T-helper 1 cell (primary cell): ENCODE measurements at places on chromosomes 6 and 20.

DNA sequence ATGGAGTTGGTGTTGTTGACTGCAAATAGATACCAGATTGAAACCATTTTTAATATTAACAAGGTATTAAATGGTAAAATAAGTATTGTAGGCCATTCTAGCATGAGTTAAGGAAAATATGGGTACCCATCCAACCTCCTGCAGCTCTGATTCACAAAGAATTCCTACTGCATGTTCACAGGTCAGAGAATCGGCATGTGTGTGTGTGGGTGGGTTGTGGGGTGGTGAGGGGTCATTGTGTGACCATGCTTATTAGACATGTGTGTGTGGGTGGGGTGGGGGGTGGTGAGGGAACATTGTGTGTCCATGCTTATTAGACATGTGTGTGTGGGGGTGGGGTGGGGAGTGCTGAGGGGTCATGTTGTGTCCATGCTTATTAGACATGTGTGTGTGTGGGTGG lies 3.2 kb downstream of the IYD start:
- no peak for DNase-seq

- no peak for DNase-seq
These were observed 238.7 kb downstream of the BMP7 start for GRCh38 chr20:57027777-57028176.

- DNase-seq, result no peak
These were observed 451.4 kb downstream of the NKAIN2 start for GRCh38 chr6:124254941-124255685.

GRCh38 chr6:156109713-156110112 lies 654.1 kb upstream of the NOX3 start:
- DNase-seq, result no peak

DNA sequence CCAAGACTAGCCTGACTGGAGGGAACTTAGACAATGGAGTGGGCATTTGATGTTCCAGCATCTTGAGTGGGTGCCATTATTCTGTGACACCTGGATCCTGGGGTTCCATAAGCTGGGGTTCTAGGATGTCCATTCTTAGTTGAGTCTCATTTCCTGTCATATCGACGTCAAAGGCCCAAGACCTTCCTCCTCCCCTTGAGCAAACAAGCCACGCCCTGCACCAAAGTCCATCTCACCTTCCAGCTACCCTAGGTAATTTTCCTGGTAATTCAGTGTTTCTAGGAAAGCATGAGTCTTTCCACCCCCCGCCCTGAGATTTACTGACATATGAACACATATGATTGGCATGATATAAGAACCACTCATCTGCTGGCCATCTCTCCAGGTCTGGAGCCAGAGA lies at the start of gene TRIM40:
TSS of gene TRIM40 (plus strand) at position 384 of the 400 bp plus-strand sequence. CDS start 897 bp downstream, outside the sequence.
- DNase-seq, result no peak

- DNase-seq, result no peak
These were observed 4.2 kb upstream of the GCNT2 start for GRCh38 chr6:10516953-10517352.

DNA sequence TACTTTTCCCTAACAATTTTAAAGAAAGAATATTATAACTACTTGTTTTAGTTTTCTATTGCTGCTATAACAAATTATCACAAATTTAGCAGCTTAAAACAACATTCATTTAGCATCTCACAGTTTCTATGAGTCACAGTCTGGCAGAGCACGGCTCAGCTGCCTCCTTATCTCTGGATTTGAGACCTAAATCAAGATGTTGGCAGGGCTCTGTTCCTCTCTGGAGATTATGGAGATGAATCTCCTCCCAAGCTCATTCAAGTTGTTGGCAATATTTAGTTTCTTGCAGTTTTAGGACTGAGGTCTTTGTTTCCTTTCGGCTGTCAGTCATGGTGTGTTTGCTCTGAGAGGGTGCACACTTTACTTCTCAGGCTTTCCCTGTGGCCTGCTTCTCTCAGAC lies 1065.8 kb upstream of the EYS start:
- DNase-seq, result no peak

DNA sequence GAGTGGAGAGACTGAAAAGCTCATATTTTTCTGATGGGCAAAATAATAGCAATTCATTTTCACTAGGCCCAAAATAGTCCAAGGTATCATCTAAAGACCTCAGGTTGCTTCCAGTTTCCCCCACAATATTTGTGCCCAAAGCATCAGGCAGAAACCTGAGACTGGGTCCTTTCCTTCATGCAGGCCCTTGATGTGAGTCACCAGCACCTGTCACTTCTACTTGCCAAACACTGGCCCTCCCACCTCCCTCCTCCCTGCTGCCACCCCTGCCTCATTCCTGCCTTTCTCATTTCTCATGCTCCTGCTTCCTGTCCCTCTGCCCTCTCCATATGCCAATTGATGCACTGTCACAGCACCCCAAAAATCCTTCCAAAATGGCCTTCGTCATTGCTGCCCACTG lies 230.4 kb upstream of the CST7 start:
- no peak for DNase-seq

DNA sequence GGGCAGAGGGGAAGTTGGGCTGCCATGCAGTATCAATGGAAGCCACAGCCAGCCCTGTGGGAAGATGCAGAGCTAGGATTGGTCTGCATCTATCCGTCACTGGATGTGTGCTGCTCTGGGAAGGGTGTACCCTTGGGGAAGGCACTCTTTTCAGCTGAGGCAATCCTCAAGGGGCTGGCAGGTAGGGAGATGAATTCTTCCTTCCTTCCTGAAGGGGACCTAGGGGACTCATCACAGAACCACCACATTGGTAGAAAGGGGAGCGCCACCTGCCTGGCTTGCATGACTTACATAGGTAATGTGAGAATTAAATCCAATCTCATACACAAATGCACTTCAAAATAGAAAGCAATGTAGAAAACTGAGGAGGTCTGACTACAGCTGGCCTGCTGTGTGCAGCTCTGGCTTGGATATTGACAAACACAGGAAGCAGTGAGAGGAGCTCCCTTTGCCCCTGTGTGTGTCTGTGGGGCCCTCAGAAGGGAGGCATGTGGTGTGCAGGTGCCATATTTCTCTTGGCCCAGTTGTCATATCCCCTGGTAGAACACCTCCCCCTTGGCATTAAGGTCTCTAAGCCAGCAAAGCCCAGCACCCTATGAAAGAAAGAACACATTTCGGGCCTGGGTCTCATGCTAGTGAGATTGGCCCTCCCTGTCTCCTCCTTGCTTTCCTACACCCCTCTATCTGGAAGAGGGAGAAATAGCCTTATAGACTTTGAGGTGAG lies 260.3 kb upstream of the MOCS1 start:
- DNase-seq, result no peak

GRCh38 chr20:63967330-63968135 lies 2.2 kb downstream of the ZNF512B start:
- DNase-seq, result no peak

DNA sequence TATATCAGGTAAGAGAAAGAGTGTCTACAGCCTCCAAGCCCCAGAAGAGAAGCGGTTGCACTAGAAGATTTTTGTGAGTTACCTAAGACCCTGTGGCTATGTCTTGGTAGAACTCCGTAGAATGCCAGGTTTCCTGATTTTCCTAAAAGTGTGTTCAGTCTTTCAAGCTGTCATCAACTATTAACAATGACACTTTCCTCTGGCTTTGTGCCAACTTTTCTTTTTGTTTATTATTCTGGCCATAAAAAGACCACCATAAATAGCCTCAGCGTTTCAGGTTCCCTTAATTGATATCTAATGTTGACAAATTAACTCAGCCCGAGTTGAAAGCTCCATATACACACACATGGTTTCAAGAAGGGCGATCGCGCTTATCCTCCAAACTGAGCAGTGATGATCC lies 1.2 kb downstream of the PAK5 start:
- DNase-seq, result no peak

- no peak for DNase-seq
These were observed 798.5 kb upstream of the EPHA7 start for GRCh38 chr6:94217836-94218235.
